ENCODE measurements at places on chromosomes 13 and 19. TPM values are rescaled to one million over a fixed set of nuclear protein-coding genes. Genes with fewer than 3 reads are reported as not detected.

The PLIN5 gene
- total RNA-seq: 0.18 TPM

The ZNF726 gene
- total RNA-seq: 1.4 TPM

The FBL gene
- 131 TPM for total RNA-seq

The ETV2 gene
- not detected for total RNA-seq

The FPR3 gene
- not detected for total RNA-seq

The EDNRB gene
- not detected for total RNA-seq
